Activated CD8-positive, alpha-beta memory T cell treated with anti-CD3 and anti-CD28 coated beads for 48 hours (primary cell): ENCODE measurements at places on chromosomes 3 and 15.
A peak's percentile ranks its signal among the peaks of the same experiment; 100 is the strongest.

DNA sequence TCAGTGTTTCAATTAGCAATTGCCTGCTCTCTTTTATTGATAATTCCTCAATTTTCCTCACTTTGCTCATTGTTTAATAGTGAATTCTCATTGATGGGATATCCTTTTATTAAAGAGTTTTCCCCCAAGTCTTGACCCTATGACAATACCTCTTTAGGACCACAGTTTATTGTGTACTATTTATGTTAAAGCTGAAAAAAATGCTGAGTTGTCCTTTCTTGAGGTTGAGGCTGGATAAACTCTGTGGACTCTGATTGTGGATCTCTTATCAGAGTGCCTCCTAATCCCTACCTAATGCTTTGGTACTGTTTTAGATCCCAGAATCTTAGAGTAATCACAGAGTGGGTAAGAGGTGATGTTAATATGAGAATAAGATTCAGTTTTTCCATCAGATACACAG is 416.3 kb upstream of the GBE1 start:
- no peak for DNase-seq

DNA sequence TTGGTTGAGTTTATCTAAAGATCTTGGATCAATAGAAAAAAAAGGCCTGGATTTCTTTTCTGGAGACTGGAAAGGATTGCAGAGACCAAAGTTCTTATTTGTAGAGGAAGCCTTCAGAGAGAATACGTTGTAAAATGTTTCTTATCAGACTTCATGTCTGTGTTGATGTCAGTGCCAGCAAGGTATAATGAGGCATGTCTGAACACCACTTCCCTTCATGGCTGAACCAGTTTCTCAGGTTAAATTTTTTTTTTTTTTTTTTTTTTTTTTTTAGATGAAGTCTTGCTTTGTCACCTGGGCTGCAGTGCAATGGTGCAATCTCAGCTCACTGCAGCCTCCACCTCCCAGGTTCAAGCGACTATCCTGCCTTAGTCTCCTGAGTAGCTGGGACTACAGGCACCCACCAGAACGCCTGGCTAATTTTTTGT is 17.8 kb upstream of the ZNF774 start:
- DNase-seq = no peak

DNA sequence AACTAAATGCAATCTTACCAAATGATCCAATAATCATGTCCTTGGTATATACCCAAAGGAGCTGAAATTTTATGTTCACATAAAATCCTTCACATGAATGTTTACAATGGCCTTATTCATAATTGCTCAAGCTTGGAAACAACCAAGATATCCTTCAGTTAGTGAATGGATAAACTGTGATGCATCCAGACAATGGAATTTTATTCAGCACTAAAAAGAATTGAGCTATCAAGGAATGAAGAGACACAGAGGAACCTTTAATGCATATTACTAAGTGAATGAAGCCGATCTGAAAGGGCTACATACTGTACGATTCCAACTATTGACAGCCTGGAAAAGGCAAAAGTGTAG is 168.4 kb downstream of the PDE8A start:
- DNase-seq = no peak

DNA sequence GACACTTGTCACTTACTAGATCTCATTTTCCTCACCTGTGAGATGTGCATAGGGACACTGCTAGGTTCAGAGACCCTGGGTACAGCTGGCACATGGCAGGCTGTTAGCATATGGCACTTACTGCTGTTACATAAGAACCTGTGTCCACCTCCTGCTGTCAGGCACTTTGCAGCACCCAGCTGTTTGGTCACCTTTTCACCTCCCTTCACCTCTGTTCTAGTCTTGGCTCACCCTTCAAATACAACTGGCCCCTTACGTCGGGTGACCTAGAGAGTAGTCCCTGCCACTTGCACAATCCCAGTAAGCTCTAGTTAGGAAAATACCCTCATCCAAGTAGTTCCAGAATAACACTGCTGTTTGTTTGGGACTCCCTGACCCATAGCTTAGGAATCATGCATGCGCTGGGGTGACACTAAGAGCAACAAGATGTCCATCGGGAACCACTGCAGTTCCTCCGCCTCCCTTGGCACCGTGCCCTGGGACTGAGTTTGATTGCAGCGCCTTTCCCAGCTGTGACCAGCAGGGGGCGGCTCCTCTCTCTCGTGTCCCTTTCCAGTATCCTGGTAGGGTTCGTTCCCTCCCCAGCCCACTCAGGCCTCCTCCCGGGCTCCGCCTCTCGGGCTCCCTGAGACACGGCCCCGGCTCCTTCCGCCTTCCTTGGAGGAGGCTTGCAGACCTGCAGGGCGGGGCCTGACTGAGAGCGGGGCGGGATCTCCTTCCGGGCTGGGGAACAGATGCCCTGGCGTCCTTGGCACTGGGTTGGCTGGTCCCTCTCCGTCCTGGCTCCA is 78.6 kb downstream of the ABHD5 start:
- DNase-seq = peak; percentile 66

GRCh38 chr3:186708983-186709679 is 8.0 kb upstream of the KNG1 start:
- DNase-seq = no peak

DNA sequence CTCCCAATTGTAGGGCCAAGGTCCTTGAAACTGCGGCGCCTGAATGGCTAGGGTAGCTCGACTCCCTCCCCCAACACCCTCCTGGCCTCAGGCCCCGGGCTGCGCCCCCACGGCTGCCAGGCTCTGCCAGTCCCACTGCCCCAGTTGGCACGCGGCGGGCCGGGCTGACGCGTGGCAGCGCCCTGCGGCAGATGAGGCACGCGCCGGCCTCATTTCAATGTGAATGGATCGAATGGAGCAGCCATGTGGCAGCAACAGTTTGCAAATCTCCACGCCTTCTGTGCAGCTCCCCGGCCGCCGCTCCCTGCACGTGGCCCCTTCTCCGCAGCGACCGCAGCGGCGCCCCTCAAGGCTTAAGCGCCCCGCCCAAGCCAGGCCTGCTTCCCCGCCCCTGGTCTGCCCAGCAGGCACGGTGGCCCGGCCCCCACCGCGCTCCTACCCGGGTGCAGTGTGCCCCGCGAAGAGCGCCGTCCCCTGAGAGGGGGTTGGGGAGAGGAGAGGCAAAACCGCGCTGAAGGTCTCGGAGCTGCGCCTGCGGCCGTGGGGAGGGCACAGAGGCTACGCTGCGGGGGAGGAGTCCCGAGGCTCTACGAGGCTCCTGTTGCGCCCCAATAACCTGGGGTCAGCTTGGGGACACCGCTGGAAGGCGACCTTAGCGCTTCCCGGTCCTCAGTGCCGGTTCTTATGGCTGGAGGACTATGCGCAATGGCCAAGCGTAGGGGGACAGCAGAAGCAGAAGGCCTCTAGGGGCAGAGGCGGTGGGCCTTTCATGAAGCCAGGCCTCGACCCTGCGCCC is 3.1 kb upstream of the DLL4 start:
- DNase-seq = no peak

GRCh38 chr3:13172644-13173013 is 99.4 kb upstream of the IQSEC1 start:
- DNase-seq = no peak

DNA sequence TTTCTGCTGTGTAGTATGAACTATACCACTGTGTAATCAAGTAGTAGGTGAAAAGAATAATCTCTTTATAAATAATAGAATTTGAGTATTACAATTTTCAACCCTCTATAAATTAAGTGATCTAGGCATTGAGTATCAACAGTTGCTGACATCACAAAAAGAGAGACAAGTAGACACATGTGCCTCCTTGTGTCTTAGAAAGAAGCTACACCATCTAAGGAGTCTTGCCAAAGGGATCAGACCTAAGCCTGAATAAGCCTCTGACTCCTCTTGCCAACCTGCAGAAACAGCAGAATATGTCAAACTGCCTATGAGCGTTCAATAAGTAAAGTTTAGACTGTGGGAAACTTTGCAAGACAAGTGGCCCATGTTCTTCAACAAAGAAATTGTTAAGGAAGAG is 5.8 kb upstream of the MTMR10 start:
- DNase-seq = no peak

DNA sequence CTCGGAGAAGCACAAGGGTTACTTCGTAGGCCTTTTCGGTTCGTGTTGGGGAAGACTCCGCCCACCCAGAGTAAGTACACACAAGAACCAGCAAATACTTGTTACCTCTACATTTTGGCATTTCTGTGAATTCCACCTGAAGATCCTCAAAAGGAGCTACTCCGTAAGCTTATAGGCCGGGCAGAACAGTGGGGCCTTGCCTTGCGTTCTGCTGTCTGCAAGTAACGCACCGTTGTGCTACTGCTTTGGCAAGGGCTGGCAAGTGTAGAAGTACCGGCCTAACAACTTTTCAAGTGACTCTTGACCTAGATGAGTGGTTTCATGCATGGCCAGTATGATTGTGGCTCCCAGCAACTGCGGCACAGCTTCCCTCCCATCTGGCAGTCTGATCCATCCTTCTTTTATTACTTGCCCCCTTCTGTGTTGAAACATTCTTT is 6.4 kb upstream of the DNAAF4 start:
- no peak for DNase-seq

DNA sequence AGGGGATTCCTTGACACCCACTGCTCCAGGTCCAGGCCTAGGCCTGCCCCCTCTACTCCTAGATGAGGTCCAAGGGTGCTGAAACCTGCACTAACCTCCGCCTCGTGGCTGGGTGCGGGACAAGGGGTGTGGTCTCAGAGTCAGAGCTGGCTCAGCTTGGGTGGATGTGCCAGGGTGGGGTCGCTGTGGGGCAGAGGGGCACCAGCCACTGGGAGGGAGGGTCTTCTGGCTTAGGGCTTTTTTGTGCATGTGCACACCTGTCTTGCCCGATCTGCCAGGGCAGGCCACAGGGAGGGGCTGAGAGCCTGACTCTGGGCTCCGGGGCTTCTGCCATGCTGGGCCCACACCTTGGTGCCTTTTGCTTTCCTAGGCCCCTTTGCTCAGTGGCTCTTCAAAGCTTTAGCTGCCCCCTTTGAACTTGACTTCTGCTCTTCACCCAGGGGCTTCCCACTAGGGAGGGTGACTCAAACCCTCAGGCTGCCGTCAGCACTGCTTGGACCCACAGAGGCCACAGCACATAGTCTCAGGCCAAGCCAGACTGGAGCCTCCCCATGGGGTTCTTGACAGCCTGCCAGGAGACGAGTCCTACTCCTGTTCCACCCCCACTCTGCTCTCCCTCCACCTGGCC is 73.0 kb downstream of the KLF13 start:
- DNase-seq = no peak

DNA sequence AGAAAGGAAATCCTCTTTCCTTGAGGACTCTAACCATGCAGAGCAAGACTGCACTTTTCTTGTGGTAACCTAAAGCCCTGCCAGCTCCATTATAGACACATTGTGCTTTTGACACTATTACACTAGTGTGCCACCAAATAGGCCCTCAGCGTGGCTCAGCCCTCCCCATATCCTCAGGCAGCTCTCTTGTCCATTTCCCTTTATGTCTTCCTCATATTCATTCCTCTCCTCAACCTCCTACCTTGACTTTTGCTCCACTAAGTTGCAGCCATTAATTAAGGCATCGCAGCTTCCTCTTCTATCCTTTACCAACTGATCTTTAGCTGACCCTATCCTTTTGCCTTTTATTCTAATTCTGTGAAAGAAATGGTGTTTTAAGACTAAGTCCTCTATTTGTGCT is 3.7 kb downstream of the ATG7 start:
- DNase-seq = no peak

- no peak for DNase-seq
Observed at GRCh38 chr3:189727158-189727557, 96.0 kb downstream of the TP63 start.

- no peak for DNase-seq
Observed at GRCh38 chr3:177396733-177397132, 199.5 kb upstream of the TBL1XR1 start.

- no peak for DNase-seq
Observed at GRCh38 chr3:196989721-196990262, 21.2 kb upstream of the PIGZ start.

- no peak for DNase-seq
Observed at GRCh38 chr3:68977486-68978167, 35.9 kb downstream of the EOGT start.

- DNase-seq = no peak
Observed at GRCh38 chr15:88647351-88648105, 8.7 kb downstream of the ISG20 start.

- DNase-seq = no peak
Observed at GRCh38 chr3:44995142-44995770, 19.2 kb downstream of the EXOSC7 start.

DNA sequence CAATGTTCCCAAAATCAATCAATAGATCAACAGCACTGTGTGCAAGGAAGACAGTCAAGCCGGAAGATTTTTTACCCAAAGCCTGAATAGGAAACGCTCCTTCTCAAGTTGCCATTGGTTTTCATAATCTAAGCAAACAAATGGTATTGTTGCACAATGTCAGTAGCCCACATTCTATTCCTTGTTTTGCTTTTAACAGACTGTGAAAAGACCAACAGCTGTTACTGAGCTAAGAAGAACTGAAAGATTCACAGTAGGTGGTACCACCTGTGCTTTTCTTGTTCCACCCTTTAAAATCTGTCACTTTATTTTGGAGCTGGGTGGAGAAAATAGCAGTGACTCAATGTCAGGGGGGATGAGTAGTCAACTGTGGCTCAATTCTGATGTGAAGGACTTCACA is 357.5 kb upstream of the CADM2 start:
- no peak for DNase-seq

GRCh38 chr3:166471074-166471767 is 634.0 kb upstream of the BCHE start:
- DNase-seq = no peak

DNA sequence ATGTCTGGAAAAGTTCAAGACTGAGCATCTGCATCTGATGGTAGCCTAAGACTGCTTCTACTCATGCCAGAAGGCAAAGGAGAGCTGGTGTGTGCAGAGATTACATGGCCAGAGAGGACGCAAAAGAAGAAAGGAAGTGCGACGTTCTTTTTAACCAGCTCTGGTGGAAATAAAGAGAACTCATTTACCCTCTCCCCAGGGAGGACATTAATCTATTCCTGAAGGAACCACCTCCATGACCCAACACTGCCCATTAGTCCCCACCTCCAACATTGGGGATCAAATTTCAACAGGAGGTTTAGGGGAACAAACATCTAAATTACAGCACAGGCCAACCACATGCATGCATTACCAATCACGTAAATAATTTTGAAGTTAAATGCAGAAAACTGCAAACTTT is 1.5 kb upstream of the NCK1 start:
- no peak for DNase-seq

DNA sequence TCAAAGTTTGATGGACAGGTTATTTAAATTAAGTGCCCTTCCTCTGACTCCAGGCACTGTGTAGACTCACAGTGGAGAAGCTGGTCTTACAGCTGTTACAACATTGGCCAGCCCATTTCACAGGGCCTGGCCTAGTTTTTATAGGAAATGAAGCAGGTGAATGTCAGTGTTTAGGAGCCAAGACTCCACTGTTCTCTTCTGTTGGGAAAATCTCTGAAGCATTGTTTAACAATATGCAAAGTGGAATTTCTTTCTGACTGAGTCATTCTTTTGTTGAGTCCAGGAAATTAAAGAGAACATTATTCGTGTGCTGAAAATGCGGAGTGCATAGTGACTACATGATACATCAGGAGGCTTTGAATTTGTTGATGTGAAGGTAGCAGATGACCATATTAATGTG is 64.7 kb downstream of the ARRDC4 start:
- no peak for DNase-seq
